ENCODE measurements at places on chromosomes 5 and 9. TPM values are rescaled to one million over a fixed set of nuclear protein-coding genes. Genes with fewer than 3 reads are reported as not detected.

GRCh38 chr9:99430301-99430700, 208.2 kb downstream of the SEC61B start:
- H3K27me3 ChIP-seq, result no peaks in the 10 kb centered on the region
- H3K4me1 ChIP-seq, result no peaks in the 10 kb centered on the region
- no peaks in the 10 kb centered on the region for H3K36me3 ChIP-seq
- H3K4me3 ChIP-seq, result no peak overlapping the region
- no peak for DNase-seq

CER1 gene
- 0.48 TPM for total RNA-seq

- no peak overlapping the region for H3K27ac ChIP-seq
- no peak overlapping the region for H3K4me3 ChIP-seq
- no peaks in the 10 kb centered on the region for H3K27me3 ChIP-seq
- no peaks in the 10 kb centered on the region for H3K4me1 ChIP-seq
These were observed 369.6 kb upstream of the SEMA6A start for GRCh38 chr5:116944183-116944582.

- H3K27me3 ChIP-seq, result no peaks in the 10 kb centered on the region
- no peak overlapping the region for H3K4me3 ChIP-seq
- DNase-seq, result no peak
- H3K36me3 ChIP-seq, result no peaks in the 10 kb centered on the region
- no peaks in the 10 kb centered on the region for H3K4me1 ChIP-seq
These were observed 37.8 kb downstream of the MOCS2 start for GRCh38 chr5:53071738-53072137.

GRCh38 chr9:613771-614347, 227.6 kb upstream of the DMRT1 start:
- peak; percentile 70 for DNase-seq
- H3K27ac ChIP-seq, result peak overlapping the region; percentile 68
- no peaks in the 10 kb centered on the region for H3K36me3 ChIP-seq
- peaks cover 19% of the 10 kb centered on the region for H3K4me1 ChIP-seq

C8G gene
- total RNA-seq, result 7.9 TPM

- no peaks in the 10 kb centered on the region for H3K36me3 ChIP-seq
- H3K27me3 ChIP-seq, result no peaks in the 10 kb centered on the region
- no peak overlapping the region for H3K4me3 ChIP-seq
These were observed 9.9 kb upstream of the B4GALT1 start for GRCh38 chr9:33177086-33177485.
